ENCODE measurements at places on chromosomes 4 and X. TPM values are rescaled to one million over a fixed set of nuclear protein-coding genes. Genes with fewer than 3 reads are reported as not detected.

Gene WAS
- total RNA-seq = 15.7 TPM

Gene KLB
- total RNA-seq = not detected

Gene LRP2BP
- 0.42 TPM for total RNA-seq

Gene RTL9
- total RNA-seq = 0.16 TPM

Gene NPY2R
- not detected for total RNA-seq

Gene IRS4
- total RNA-seq = not detected

Gene SLC25A53
- total RNA-seq = 2.4 TPM

Gene PCDH7
- not detected for total RNA-seq

Gene REELD1
- total RNA-seq = not detected

Gene SSX2B
- 3.3 TPM for total RNA-seq

Gene PDLIM3
- total RNA-seq = not detected

Gene FAM199X
- total RNA-seq = 19.3 TPM

Gene RBBP7
- 169 TPM for total RNA-seq

Gene CLCN4
- 0.11 TPM for total RNA-seq
